ENCODE measurements at places on chromosomes 1 and 21.

GRCh38 chr1:228317411-228317828, 89.2 kb downstream of the TRIM11 start:
- DNase-seq = no peak

DNA sequence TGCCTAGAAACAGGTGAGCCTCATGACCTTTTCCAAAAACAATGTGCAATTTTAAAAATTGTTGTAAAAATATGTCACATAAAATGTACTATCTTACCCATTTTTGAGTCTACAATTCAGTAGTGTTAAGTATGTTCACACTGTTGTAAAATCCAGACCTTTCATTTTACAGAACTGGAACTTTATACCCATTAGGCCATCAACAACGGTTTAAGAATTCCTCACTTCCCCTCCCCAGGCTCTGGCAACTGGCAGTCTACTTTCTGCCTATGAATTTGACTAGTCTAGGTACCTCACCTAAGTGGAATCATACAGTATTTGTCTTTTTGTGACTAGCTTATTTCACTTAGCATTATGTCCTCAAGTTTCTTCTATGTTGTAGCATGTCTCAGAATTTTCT, 8.6 kb downstream of the CTSE start:
- DNase-seq = no peak

- no peak for DNase-seq
These were observed 85.1 kb upstream of the PLXNA2 start for GRCh38 chr1:208329300-208329699.

DNA sequence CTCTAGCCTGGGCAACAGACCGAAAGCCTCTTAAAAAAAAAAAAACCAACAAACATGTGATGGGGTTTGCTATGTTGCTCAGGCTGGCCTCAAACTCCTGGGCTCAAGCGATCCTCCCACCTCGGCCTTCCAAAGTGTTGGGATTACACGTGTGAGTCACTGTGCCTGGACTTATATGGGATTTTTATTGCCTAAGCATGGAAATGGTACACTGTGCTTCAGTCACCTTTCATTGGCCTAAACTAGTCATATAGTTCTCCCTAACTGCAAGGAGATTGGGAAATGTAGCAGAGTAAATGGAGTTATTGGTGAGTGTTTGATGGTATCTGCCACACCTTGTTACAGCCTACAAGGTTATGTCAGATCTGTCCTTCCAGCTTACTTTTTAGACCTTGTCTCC, 17.2 kb upstream of the MEF2D start:
- no peak for DNase-seq

DNA sequence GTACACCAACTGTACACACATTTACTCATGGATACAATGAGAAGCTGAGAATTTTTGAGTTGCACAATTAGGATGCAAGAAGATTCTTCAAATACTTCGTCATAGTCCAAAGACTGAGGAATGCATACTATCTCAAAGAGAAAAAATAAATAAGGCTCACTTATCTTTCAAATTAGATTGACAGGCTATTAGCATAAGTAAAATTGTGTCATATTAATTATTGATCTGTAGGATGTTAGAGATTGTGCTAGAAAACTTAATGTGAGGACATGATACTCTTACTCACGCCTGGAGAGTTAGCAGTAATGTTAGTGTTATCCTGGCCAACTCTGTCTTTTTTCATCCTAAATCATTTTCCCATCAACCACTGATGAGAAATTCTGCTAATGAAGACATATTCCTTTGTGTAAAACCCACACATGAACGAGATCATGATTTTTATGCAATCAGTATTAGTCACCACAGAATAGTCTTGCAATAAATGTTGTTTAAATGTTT, 659.0 kb downstream of the LTN1 start:
- no peak for DNase-seq

Measured in hepatic stellate cell (primary cell).